ENCODE measurements at places on chromosomes 7 and 10. TPM values are rescaled to one million over a fixed set of nuclear protein-coding genes. Genes with fewer than 3 reads are reported as not detected.

SPDYE9 gene
- not detected for total RNA-seq

NKX6-2 gene
- not detected for total RNA-seq

DNA sequence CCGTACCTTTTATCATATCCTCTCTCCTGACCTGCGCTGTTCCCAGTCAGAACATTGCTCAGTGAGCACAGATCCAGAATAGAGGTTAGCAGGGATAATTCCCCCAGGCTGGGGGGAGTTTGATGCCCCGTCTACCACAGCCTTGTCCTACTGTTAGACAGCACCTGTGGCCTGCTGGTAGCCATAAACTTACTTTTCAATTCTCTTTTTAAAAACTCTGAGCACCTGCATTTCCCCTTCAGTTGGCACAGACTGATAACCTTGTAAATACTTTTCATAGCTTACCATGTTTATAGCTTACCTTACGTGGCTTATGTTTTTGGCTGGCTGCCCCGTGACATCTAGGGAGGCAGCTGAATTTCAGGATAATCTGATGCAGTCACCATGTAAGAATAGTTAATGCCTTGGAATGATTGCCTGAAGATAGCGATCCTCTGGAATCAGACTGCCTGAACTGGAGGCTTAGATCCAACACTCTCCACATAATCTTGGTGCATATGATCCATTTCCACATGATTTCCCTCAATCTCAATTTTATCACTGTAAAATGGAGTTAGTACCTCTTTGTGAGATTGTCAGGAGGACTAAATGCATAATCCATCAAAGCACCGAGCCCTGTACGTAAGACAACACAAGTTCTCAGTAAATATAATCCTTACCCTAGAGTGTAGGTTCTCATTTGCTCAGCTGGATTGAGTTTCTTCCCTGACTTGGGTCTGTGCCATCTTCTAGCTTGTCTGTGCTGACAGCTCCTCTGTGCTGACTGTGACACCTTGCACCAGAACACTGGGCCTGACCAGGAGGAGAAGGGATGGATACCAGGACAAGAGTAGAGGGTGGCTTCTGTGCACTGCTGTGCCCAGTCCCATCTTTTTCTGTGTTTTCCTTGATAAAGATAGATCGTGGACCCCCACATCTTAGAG, 111.7 kb upstream of the GJD4 start:
- peak; percentile 24 for DNase-seq

DNA sequence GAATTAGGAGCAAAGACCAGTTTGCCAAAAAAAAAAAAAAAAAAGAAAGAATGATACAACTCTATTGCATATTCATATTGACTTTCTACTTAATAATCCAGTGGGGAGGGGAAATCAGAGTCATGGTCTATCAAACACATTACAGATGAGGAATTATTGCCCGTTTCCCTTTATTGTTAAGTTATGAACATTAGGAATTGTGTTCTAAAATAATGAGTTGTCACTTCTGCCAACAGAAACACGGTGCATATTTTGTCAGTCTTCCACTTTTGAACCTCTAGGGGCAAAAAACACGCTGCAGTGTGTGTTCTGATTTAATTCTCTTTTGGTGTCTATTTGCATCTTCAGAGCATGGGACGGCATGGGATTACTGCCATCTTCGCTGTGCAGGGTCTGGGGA, 115.7 kb upstream of the RHOBTB1 start:
- no peak for DNase-seq

DNA sequence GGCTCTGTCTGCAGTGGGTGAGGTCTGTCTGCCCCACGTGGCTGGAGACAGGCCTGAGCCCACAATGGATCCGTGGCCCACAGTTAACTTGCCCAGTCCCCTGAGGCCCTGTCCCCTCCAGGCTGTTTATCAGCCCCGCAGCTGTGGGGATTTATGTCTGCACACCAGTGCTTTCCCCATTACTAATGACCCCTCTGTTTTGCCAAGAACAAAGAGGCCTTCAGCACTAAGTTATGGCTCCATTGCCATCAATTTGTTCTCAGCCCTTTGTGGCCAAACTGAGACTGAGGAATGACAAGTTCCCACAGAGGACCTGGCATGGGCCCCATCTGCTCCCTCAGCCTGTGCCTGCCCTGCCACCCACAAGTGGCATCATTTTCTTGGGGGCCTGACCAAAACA, 138.2 kb downstream of the C10orf105 start:
- DNase-seq = no peak

All from Calu3 (cell line).